ENCODE measurements at places on chromosomes 12 and 14.

DNA sequence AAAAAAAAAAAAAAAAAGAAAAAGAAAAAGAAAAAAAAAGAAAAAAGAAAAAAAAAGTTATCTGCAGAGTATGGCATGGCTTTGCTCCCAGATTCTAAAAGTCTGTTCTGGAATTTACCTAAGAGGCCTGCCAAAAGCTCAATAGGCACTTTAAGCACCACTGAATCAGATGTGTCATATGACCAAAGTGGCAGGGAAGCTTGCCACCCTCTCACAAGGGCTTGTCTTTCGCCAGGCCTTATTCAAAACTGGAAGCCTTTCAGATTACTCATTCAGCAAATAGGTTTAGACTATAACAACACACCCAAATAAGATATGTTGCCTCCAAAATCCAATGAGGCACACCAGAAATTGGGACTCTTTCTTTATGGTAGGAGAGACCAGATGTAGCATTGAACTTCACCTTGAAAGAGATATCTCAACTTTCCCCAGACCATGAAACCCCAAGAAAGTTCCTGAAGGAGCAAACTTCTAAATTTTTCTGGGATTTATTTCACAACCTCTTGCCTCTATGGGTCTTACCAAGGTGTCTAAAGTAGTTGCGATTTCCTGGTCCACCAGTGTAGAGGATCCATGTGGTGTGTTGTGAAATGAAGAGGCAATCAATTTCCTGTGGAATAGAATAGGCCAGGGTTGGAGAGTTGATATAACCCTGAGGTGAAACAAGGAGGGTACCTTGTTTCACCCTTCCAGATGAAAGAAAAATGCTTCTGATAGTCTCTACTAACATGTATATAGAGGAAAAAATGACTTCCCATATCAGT, 218.8 kb downstream of the DAD1 start:
- DNase-seq: no peak

DNA sequence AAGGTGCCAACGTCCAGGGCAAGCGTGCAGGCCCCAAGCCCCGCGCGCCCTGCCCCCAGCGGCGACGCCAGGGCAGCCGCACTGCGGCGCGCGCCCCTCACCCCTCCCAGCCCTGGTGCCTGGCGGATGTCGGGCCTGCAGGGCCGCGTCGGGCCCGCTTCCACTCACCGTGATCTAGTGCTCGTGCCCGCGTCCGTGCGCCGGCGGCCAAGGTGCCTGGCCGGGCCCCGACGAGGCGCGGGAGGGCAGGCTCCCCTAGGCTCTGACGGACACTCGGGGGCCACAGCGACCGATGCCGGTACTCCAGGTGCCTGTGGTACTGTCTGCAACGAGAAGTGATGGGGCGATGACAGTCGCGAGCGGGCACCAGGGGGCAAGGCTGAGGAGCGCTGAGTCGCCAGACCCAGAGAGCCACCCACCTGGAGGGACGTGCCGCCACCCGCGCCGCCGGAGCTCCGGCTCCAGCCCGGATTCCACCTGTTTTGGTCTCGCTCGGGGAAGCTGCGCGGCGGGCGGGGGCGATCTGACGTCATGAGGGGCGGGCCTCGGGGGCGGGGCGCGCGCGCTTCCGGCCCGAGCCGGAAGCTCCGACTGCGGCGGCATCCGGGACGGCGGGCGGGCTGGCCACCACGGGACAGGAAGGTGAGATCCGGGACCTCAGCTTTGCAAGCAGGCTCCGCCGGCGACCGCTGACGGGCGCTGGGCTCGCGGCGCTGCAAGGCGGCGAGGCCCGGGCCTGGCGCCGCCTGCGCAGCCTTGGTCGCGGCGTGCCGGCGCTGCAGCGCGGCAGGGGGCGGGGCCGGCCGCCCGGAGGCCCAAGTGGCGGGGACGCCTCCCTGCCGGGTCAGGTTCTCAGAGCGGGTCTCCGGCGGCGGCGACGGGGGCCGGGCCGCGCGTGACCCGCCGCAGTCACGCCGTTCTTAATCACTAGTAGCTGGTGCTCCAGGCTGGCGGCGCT, at the start of the genes LYSET and MOAP1:
LYSET (plus strand) TSS at position 927 of the 958 bp plus-strand sequence. CDS start 89 bp downstream, outside the sequence.
MOAP1 (minus strand) TSS at position 507 of the 958 bp plus-strand sequence. CDS start 655 bp downstream, outside the sequence.
- no peak for DNase-seq

DNA sequence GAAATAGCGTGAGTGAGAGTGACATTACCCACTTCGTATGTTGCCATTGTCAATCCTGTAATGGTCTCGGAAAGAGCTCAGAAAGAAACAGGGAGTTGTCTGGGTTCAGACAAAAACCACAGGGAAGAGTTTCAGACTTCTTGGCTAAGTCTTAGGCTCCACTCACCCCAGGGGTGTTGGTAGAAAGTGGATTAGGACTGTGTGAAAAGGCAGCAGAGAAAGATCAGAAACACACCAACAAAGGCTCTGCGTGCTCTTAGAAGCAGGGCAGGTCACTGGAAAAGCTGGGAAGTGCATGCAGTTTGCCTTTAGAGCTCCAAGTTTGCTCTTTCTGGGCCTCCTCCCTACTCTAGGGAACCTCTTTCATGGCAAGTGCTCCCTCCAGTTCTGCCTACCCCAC, 106.1 kb upstream of the PLXNC1 start:
- no peak for DNase-seq

DNA sequence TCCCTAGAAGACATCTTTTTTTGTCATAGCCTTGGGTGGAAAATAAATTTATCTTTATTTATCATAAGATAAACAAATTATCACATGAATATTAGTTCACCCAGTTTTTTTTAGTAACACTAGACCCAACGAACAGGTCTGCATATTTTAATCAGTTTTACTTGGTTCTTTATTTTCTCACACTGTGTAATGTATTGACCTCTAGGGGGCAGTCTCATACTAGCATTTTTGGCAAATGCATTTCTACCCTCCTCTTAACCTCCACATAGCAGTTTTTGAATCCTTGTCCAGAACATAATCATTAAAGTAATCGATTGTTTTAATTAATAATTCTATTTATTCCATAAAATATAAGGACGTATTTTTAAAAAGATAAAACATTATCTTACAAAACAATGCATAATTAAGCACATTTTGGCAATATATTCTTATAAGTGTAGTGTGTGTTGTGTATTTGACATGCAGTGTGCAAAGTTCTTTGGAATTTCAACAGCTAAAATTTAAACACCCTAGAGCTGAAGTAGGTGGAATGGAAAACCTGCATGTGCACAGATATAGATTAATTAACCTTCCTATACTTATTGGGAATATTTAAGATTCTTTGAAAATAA, 31.6 kb upstream of the PTPRQ start:
- DNase-seq: no peak

DNA sequence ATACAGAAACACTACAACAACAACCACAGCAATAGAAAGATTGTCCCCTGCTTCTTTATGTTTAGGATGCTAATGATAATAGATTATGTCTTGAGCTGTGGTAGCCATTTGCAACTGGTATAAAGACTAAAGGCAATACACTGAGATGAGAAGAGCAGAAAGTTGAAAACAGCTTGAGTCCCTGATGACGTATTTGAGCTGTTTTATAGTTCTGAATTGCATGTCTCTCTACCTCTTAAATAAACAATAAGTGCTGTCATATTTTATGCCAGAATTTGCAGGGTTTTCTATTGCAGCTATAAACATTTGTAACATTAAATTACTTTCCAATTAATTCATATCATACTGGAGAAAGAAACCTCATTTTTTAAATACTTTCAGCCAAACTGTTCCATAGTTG, 1242.0 kb downstream of the LRFN5 start:
- DNase-seq: no peak

GRCh38 chr14:99481745-99482099, 513 bp downstream of the CCNK start:
- no peak for DNase-seq

Data from iPS DF 19.7 (cell line).